WERI-Rb-1 (cell line): ENCODE measurements at places on chromosomes 11 and 22.

- no peak for DNase-seq
These were observed 11.0 kb downstream of the NEFH start for GRCh38 chr22:29491012-29491411.

GRCh38 chr11:93498641-93499040 is 44.5 kb downstream of the SMCO4 start:
- no peak for DNase-seq

DNA sequence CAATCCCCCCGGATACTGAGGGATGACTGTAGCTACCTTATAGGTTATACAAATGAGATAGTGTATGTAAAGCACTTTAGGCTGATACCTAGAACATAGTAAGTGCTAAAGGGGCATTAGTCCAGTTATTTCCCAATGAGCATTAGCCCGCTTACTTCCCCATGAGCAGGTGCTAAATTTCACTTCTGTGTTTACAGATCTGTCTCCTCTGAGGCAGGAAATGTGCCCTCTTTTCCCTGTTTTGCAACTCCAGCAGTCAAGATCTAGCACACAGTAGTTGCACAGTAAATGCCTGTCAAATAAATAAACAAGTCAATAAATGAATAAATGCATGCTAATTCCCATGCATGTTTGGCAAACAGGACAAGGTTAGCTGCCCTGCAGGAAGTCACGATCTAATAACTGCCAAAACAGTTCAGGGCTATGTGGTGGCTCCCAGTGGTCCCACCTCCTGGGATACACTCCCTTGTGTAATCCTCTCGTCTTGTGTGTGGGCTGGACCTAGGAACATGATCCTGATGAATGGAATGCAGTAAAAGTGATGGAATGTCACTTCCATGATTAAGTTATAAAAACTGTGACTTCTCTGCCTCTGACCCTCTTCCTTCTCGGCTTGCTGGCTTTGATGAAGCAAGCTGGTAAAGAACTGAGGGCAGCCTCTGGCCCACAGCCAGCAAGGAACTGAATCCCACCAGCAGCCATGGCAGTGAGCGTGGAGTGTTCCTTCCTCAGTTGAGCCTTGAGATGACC is 459.0 kb downstream of the SOX6 start:
- no peak for DNase-seq

- no peak for DNase-seq
These were observed 442.9 kb downstream of the DYNC2H1 start for GRCh38 chr11:103552086-103552485.

- no peak for DNase-seq
These were observed 1.4 kb downstream of the CLDN5 start for GRCh38 chr22:19522881-19523239.

DNA sequence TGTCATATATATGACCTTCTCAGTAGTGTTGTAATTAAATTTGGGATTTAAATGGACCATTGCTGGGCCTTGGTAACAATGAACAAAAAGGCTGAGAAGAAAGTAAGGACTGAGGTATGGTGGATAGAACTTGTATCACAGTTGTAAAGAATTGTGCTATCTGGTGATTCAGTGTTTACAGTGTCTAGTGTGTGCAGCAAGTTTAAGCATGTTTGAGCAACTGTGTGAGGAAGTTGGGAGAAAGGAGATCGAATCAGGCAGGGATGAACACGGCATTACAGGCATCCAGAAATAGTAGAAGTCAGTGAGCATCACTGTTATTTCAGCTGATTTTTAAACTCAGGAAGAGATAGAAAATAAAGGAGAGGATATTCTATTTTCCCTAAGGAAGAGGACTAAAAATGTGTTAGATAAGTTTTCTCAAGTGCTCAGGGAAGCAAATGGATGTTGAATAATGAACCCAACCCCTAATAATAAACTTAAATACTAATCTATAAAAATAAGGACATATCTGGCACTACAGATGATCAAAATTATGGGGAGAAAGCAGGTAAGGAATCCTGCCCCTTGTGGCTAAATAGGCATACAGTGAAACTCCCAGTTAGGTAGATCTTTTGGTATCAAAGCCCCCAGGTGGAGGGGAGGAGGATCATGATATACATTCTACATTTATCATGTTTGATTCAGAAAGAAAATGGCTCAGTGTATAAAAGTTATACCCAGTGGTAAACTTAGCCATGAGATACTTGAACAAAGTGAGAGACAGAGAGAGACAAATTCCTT is 361.0 kb upstream of the ANO3 start:
- no peak for DNase-seq

DNA sequence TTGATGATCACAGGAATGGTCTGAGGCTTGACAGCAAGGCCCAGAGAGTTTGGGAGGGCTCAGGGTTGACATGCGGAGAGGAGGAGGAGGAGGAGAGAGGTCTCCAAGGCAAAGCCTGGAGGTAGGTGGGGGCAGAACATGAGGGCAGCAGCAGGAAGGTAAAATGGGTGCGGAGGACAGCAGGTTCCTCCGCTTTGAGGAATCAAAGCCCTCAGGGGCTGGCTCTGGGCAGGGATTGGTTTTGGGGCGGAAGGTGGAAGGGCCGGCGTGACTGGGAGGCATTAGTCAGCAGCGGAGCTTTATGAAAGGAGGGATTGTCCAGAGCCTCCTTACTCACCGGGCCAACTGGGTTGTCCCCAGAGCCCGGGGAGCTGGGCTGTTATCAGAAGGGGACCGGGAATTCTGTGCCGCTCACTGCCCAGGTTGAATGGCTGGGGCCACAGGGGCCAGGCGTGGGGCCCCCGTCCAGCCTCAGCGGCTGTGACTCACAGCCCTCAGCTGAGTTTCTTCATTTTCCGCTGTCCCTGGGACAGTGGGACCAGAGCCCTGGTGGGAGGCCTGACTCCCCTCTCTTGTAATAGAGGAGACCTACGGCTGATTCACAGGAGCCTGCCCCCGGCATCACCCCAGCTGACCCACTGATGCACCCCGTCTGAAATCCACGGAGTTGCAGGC is 36.2 kb downstream of the LIF start:
- DNase-seq = no peak

DNA sequence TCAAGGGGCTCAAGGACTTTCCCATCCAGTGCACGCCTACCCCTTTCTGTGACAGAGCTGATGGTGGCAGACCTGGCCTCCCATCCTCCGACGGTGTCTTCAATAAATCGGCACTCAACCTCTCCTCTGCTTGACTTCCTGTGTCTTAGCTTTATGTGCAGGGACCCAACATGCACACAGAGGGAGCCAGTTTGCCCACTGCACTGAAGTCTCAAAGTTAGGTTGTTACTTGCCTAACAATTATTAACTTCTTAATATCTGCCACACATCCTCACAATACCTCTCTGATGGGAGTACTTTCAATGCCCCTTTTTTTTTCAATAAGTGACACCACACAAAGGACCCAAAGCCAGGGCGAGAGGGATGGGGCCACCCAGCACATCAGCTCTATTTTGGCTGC is 3.6 kb downstream of the IZUMO1R start:
- DNase-seq = no peak

DNA sequence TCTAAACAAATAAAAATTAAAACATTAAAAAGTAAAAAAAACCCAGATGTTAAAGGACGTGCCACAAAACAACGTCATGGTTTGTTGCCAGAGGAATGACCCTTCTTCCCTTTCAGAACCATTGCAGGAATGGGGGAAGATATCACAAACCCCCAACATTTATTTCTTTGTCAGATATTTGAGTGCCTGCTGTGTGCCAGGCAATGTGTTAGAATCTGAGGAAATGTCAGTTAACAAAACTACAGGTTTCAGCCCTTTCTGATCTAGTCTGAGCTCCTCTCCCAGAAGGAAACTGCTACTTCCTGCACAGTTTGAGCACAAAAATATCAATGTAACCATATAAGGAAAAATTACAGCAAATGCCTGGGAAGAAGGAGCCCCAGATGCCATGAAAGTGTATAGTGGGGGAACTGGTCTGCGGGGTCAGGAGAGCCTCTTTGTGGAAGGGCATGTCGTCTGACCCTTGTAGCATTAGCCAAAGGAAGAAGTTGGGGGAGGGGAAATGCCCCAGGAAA is 7.1 kb upstream of the NHERF4 start:
- no peak for DNase-seq

- no peak for DNase-seq
These were observed 23.6 kb downstream of the PDGFB start for GRCh38 chr22:39220890-39221850.

DNA sequence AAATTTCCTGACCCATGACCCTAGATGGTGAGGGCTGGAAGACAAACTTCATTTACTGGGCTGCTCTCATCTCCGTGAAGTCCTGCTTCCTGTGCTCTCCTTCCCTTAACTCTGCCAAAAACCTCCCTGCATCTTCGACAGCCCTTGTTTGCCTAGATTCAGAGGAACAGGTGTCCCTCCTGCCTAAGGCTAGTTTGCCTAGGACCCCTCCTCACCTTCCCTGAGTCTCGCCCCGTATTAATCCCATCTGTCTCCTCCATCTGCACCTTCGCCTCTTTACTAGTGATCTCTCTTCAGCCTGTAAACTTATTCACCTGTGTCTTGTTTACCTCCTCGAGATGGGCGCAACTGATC is 33.1 kb downstream of the EIF3F start:
- DNase-seq = peak; percentile 40

DNA sequence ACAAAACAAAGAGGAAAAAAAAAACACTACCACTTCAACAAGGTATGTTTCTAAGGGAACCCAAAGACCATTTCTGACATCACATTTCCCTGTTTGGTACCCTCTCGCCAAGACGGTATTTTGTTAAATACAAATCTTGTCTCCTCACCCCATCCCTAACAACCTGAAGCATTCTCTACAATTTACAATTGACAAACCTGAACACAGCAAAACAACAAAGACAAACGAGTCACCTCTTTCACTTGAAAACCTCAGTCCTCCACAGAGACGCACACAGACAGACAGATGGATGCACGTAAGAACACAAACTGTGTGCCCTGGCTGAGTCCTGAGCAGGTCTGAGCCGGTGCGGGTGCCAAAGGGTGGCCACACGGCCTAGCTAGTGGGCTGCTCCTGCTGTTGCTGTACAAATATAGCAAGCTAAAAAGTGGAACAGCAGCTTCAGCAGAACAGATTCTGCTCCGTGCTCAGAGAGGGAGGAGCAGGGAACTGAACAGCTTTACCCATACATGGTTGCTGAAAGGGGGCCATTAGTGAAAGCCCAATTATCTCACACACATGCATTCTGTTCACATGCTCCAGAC is 28.5 kb downstream of the CELF1 start:
- no peak for DNase-seq

DNA sequence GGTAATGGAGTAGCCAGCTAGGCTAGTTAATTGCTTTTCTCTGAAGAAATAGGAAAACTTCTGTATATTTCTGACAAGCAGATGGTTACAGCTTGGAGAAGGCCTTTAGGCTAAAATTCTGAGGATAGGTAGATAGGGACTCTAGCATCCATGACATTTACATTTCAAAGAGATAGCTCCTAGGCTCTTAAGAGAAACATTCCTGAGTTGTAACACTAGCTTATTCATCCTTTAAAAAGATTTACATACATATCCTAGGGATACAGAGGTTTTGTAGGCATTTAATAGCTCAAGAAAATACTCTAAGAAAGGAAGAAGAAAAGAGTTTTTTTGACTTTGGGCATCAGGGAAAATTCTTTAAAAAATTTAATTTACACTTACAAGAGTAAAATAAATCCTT is 130.9 kb upstream of the CCDC179 start:
- DNase-seq = no peak

DNA sequence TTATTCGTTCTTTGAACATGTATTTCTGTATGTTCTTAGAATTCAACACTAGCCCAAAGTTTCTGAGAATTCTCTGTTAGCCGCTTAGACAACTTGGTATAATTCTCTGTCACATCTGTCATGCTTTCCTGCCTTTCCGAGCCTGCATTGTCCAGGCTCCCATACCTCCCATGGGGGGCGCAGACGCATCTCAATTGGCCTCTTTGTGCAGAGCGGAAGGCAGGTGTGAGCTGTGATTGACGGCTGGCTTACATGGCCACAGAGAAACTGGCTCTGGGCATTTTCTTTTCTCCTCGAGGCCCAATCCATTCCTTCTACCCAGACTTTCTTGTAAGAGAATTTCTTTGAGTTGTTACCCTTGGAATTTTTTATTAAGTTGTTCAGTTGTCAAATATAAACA is 132.7 kb upstream of the SESN3 start:
- peak; percentile 86 for DNase-seq

GRCh38 chr11:97574976-97575665 is 1185.3 kb downstream of the JRKL start:
- DNase-seq = no peak

DNA sequence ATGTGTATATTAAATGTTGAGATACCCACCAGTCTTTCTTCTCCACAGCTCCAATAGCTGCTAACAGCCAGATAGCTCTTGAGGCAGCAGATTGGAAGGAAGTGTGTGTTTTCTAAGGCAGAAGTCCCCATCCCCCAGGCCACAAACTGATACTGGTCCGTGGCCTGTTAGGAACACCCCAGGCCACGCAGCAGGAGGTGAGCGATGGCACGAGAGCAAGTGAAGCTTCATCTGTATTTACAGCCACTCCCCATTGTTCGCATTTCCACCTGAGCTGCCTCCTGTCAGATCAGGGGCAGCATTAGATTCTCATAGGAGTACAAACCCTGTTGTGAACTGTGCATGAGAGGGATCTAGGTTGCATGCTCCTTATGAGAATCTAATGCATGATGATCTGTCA is 12.7 kb downstream of the CCDC73 start:
- no peak for DNase-seq

GRCh38 chr11:5297721-5298323 is 3.9 kb downstream of the OR51B4 start:
- no peak for DNase-seq

- DNase-seq = peak; percentile 78
These were observed 1.2 kb downstream of the KMT2A start for GRCh38 chr11:118437208-118438125.

DNA sequence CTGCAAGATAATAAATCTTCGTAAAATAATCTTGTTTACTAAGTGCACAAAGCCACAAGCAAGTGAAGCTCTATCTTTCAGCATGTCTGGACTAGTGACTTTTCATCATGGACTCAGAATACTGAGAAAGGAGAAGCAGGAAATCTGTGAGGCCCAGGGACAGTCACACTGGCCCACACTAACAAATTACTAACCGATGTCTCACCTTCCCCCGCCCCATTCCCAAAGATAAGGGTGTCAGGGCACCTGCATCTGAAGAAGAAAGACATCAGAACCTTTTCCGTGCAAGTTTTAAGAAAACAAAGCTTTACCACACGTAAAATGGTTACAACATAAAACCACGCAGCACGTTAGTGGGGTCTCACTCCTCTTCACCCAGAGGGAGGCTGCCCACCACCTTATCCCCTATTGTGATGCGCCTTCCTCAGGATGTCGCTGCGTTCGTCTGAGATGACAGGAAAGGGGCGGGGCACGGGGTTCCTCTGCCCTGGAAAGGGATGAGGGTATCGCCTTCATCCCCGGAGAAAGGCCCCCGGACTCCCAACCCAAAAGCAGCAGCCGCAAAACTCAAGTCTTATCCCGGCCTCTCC is 616 bp downstream of the BTBD10 start:
- peak; percentile 71 for DNase-seq

DNA sequence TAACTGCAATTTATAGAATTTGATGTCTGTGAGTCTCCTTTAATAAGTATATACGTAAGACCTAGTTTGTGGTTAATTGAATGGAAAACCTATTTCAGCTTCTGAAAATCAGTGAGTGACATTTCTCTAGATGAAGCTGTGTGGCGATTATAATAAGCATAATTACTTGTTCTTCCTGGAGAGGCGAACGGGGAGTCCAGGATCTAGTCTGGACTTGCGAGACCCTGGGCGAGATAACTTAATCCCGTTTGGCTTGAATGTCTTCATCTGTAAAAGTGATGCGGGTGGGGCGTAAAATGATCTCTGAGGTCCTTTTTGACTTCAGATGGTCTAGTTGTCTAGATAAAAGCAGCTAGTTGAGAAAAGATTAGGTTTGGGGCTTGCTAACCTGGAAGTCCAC is 1.1 kb downstream of the PRRG4 start:
- peak; percentile 11 for DNase-seq
